ENCODE measurements at places on chromosomes 3 and 15.

DNA sequence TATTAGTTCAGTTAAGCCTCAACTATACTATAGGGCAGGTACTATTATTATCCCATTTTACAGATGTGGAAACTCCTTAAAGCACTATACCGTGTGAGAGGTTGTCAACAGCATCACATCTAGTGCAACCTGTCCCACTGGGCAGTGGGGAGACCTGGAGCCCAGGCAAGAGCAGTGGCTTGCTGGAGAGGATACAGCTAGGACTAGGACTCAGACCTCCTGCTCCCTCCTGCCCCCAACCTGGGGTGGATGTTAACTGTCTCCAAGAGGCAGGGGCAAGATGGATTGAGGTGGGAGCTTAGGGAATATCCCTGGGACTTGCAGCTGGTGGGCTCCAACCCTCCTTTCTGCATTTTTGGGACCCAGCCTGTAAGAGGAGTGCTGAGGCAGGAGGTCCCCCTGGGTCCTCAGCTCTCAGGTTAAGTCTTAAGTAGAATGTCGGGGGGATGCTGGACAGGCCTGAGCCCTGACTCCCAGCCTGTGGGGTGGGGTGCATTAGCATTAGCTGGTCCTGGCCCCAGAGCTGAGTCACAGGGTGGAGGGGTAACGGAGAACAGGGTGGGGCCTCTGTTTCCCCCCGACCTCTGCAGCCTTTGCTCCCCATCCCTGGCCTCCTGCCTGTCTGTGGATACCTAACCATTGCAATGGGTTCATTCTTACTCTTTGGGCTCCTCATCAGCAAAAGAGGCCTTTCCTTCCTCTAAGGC, 6.6 kb downstream of the SNX33 start:
- DNase-seq: no peak

- no peak for DNase-seq
These were observed 7.0 kb upstream of the HHATL start for GRCh38 chr3:42709621-42710020.

- DNase-seq: no peak
These were observed 32.3 kb downstream of the PARP16 start for GRCh38 chr15:65254356-65254755.

DNA sequence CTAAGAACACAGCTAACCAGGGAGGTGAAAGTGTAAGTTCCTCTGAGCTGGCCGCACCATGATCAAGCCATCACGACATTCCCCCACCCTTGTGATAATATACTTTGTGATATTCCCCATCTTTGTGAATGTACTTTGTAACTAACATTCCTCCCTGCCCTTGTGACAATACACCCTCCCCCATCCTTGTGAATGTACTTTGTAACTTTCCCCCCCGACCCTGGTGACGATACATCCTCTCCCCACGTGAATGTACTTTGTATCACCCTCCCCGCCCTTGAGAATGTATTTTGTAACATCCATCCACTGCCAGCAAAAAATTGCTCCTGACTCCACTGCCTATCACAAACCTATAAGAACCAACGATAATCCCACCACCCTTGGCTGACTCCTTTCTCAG, 20.2 kb upstream of the OR5H6 start:
- DNase-seq: no peak

DNA sequence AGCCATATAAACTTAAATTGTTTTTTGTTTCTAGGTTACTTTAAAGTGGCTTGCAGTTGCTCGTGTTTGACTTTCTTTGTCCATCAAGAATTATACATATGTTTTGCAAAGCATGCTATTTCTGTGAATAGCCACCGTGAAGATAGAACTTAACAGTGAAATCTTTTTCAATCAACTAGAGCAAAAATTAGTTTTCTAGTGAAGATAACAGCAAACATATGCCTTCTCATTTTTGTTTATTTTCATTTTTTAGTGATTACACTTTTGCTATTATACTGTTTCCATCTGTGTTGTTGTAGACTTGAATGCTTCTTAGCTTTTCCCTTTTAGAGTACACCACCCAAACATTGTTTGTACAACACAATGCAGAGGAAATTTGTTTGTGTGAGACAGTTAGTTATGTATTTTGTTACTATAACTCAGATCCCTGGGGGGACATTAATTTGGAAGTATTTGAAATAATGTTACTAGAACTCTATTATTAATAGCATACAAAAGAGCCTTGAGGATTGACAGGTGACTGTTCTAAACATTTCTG, 62.8 kb downstream of the CRYBG3 start:
- DNase-seq: no peak

DNA sequence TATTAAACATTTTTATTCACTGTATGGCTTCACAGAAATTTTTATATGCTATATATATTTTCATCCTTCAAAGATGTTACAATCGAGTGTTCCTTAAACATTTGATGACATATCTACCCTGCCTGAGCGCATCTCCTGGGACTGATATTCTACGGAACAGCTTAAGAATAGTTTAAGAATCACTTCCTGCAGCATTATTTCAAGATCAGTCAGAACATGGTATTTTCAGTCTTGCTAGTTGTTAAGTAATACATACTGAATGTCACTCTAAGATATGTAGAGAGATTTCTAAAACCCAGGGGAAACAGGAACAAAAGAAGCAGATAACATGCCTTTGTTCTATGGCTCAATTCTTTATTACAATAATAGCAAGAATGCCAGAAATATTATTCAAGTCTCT, 8.7 kb downstream of the COL8A1 start:
- no peak for DNase-seq

- DNase-seq: no peak
These were observed 166.7 kb downstream of the SLCO3A1 start for GRCh38 chr15:92020207-92020606.

- DNase-seq: no peak
These were observed 28.4 kb upstream of the CHST2 start for GRCh38 chr3:143090976-143091837.

DNA sequence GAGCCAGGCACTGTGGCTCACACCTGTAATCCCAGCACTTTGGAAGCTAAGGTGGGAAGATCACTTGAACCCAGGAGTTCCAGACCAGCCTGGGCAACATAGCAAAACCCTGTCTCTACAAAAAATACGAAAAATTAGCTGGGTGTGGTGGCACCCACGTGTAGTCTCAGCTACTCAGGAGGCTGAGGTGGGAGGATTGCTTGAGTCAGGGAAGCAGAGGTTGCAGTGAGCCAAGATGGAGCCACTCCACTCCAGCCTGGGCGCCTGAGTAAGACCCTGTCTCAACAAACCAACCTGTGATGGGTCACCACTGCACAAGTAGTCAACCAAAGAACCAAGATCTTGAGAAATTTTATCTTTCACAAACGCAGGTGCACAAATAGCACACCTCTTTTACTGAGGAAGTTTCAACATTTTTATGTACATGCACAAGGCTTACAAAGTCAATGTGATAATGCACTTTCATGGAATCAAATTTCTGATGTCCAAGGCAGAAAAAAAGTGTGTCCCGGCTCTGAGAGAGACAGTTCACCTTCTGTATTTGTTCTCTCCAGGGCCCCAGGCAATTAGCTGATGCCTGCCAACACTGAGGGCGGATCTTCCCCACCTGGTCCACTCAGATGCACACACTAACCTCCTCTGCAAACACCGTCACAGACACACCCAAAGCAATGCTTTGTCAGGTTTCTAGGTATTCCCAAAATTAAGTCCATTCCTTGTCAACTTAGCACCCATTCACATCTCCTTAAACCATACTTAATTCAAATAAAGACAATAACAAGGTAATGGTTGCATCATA, 12.4 kb downstream of the ACAA1 start:
- DNase-seq: no peak

DNA sequence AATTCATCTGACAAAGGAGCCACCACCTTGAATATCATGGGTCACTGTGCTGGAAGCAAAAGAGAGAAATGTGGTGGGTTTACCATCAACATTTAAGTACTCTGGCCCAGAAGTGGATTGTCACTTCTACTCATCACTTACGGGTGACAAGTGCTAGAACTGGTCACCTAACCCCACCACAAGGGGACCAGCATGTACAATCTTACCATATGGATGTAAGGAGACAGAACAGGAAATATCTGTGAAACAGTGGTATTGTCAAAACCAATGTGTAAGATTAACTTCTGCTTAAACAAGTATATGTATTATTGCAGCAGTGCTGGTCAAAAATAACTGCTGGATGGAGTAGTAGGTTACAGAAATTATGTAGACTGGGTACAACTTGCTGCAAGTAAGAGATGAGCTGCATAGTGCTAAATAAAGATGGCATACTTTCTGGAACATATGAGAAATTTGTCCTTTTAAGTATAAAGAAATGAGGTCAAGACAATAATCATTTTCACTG, 171.8 kb downstream of the POTEB3 start:
- no peak for DNase-seq

- DNase-seq: no peak
These were observed 250.9 kb upstream of the CFAP20DC start for GRCh38 chr3:59300733-59301132.

GRCh38 chr3:5729852-5730251, 542.3 kb downstream of the EDEM1 start:
- no peak for DNase-seq

DNA sequence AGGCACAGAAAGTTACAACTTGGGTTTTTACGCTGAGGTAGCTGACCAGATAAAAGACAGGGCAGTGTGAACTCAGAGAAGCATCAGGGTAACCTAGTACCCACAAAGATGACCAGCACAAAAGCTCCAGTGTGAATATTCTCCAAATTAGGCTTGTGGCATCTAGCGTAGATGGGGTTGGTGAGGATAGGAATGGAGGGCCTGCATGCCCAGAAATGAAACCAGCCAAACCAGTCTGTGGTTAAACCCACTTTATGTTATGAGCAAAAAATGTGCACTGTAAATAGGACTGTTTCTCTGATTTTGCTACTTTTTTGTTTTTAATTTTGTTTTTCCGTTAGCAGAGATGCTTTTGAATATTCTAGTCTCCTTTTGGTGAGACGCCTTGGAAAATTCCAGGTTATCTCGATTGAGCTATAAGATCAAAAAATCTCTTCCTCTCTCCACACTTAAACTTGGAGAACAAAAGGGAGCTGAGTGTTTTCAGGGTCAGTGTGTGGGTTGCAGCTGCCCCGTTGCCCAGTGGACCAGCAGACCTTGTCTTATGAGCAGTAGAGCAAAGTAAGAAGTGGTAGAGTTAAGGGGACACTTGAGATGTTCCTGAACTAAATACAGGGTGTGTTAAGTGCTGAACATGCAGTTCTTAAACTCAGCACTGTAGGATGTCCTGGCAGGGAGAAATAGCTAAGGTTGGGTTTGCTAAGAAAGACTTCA, 132.9 kb downstream of the C3orf38 start:
- DNase-seq: no peak

GRCh38 chr15:40229956-40230355, 8.9 kb upstream of the PAK6 start:
- no peak for DNase-seq

DNA sequence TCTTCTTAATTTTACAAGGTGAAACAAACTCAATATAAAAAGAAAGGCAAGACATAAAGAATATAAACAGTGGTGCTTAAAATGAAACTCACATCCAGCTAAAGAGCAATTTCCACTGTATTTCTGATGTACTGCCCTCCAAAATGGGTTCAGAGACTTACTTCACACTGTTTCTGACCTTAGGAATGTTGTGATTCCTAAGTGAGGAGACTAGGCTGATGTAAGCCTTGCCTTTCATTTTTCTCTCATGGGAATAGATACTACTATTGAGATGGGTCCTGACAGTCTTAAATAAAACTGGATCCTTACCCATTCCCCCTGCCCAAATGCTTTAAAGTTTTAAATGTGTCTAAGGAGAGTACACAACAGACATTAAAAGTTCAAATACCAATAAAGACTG, 86.9 kb downstream of the CBLB start:
- DNase-seq: no peak

DNA sequence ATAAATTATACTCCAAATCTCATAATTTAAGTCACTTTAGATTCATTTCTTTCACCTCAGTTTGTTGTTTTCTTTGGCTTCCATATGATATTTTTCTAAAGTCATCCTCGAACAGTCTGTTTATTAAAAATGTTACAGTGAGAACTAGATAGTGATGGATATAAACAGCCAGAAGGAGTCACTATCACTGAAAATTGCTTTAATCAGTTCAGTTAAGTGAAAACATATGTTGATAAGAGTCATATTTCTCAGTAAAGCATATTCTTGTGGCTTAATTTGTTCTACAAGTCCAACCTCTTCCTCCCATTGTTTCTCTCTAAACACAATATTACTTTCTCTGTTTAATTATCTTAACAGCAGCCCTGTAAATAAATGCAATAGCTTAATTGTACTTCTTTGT, 427.5 kb upstream of the ALCAM start:
- no peak for DNase-seq

GRCh38 chr15:65101411-65101890, 13.5 kb downstream of the UBAP1L start:
- DNase-seq: no peak

- no peak for DNase-seq
These were observed 10.9 kb downstream of the SEMA3F start for GRCh38 chr3:50165910-50166538.

- DNase-seq: no peak
These were observed 1001.4 kb downstream of the SQOR start for GRCh38 chr15:46636206-46636605.

- DNase-seq: no peak
These were observed 23.6 kb downstream of the ZNF592 start for GRCh38 chr15:84772031-84772430.

DNA sequence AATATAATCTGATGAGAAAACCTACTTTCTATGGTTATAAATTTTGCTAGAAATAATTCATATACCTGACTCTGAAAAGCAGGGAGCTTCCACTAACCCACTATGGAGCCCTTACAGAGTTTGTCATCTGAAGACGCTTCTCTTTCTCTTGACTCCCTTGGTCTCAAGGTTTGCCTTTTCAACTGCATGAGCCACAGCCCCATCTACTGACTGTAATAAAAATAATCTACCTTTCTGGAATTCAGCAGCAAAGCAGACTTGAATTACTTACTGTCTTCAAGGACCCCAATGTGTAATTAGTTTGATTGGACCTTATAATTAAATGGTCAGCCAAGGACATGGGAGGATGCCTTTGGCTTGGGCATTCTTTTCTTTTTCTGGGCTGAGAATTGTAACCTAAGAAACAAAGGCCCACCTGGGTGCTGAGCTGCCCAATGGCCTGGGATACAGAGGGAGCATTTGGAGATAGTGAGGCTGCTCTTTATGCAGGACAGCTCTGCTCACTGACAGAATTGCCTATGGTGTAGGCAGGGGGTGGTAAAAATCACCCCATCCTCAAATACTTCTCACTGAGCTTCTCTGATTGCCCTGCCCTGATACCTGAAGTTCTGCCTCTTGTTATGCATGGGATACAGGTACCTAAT, 178.6 kb upstream of the TRIM42 start:
- DNase-seq: no peak

GRCh38 chr3:109900783-109901182, 563.4 kb upstream of the DPPA4 start:
- DNase-seq: no peak

GRCh38 chr3:11381563-11381962, 109.4 kb downstream of the ATG7 start:
- no peak for DNase-seq

DNA sequence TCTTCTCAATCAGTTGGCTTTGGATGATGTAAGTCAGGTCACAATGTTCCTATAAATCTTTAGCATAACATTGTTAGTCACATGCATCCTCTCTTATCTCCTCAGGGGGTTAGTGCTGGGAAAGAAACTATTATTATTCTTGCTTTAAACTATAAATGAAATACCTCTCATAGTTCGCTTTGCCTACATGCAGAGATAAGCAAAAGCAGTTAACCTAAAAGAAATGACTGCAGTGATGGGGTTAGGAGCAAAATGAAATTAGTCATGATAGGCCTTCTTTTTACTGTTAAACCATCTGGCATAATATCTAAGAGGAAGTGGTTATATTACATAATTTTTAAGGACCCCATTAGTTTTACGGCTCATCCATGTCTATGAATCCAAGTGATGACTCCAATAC, 91.7 kb upstream of the IGSF10 start:
- DNase-seq: no peak

- DNase-seq: no peak
These were observed 78.8 kb downstream of the EOMES start for GRCh38 chr3:27643355-27643754.
